Glomerular endothelial cell (primary cell): ENCODE measurements at places on chromosomes 3 and 15. TPM values are rescaled to one million over a fixed set of nuclear protein-coding genes. Genes with fewer than 3 reads are reported as not detected.

HIGD2B gene
- total RNA-seq, result not detected in 2 replicates

ABI3BP gene
- total RNA-seq, result 0.39 and 7.3 TPM in 2 replicates

MYLK gene
- total RNA-seq, result 57.8 and 91.7 TPM in 2 replicates

LSAMP gene
- total RNA-seq, result 2.1 and 12.9 TPM in 2 replicates

PPP1R14D gene
- not detected in 2 replicates for total RNA-seq

SYNPR gene
- total RNA-seq, result not detected in 2 replicates

C3orf52 gene
- total RNA-seq, result 3.7 and 3.8 TPM in 2 replicates

SLC28A2 gene
- not detected in 2 replicates for total RNA-seq

SPTBN5 gene
- total RNA-seq, result 6.8 and 15.0 TPM in 2 replicates

CAPN3 gene
- total RNA-seq, result 4.1 TPM in 1 of 2 replicates, not detected in the other

MESP2 gene
- total RNA-seq, result 0.15 TPM in 1 of 2 replicates, not detected in the other

AMIGO3 gene
- total RNA-seq, result 0.19 and 1.2 TPM in 2 replicates

UNC45A gene
- 80.6 and 95.3 TPM in 2 replicates for total RNA-seq

SEMA5B gene
- not detected in 2 replicates for total RNA-seq

SSUH2 gene
- total RNA-seq, result not detected in 2 replicates

KIF7 gene
- total RNA-seq, result 5.1 and 10.4 TPM in 2 replicates

PCBP4 gene
- 62.7 and 65.7 TPM in 2 replicates for total RNA-seq

STAC gene
- total RNA-seq, result 6.3 and 7.4 TPM in 2 replicates

TYRO3 gene
- total RNA-seq, result 9.5 and 19.3 TPM in 2 replicates

ITGB5 gene
- total RNA-seq, result 174 and 307 TPM in 2 replicates

ABHD17C gene
- total RNA-seq, result 4.5 and 7.3 TPM in 2 replicates

ITPR1 gene
- total RNA-seq, result 12.5 and 16.7 TPM in 2 replicates

CPN2 gene
- total RNA-seq, result not detected in 2 replicates

SYNM gene
- 8.3 and 8.7 TPM in 2 replicates for total RNA-seq

RPP14 gene
- 6.5 and 9.1 TPM in 2 replicates for total RNA-seq

GOLGA6L7 gene
- not detected in 2 replicates for total RNA-seq
